Activated CD8-positive, alpha-beta memory T cell treated with anti-CD3 and anti-CD28 coated beads for 24 hours (primary cell): ENCODE measurements at places on chromosomes 7 and 10.

DNA sequence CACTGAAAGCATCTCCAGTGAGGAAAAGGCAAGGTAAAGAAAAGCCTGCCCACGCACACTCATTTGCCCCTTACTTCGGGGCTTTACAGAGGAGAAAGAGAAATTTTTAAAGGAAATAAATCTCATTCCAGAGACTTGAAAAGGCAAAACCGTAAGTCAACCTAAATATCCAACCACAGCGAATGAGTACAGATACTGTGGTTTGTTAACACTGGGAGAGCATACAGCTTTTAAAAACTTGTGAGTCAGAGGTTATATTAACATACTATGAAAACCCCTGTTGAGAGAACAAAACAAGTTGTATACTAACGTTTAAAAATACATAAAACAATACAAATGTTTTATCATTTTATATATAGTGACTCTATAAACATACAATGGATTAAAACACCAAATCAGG lies 28.6 kb upstream of the ST7 start:
- DNase-seq = no peak

DNA sequence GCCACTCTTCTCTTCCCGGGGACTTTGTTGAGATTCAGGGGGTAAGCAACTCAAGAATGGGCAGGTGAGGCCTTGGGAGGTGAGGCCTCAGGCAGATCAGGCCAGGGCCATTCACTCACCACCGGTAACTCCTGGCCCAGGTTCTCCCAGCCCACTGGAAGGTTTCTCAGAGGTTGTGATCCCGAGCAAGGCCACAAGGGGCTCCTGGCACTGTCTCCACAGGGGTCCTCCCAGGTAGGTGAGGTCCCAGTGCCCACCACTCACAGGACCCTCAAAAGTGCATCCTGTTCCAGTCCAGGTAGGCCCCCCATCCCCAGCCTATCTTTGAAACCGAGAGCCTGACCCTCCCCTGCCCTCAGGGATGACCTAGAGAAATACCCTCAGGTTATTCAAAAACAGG lies 236.1 kb downstream of the BUB3 start:
- no peak for DNase-seq

DNA sequence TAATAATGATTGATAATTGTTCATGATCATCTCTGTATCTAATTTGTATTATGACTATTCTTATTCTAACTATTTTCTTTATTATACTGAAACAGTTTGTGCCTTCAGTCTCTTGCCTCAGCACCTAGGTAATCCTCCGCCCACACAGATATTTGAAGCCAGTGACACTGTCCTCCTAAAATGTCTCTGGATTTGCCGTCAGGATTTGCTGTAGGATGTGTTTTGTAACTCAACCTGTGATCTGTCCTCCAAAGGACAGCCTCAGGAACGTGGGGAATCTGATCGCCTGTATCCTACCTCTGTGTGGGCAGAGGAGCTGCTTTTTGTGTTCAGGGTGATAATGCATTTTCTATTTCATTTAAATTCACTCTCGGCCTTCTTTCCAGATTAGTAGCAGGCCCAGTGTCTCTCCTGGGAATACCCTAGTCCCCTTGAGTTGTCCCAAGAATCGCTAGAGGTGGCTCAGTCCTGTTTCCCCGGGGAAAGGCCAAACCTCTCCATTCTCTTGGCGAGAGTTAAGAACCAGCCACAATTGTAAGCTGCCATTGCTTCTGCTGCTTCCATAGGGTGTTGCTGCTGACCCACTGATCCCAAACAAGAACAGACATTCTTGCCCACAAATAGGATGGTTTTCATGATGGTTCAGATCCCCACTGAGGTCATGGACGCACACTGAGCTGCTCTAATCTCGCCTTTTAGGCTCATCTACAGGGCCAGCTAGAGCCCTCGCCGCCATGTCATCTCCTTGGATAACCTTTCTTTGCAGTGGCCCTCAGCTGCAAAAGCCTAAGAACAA lies 136.2 kb upstream of the KCNMA1 start:
- DNase-seq = peak; percentile 13

- no peak for DNase-seq
Measured at GRCh38 chr7:132751244-132751647, 175.0 kb upstream of the PLXNA4 start.

GRCh38 chr7:90951986-90952954 lies 312.0 kb upstream of the FZD1 start:
- no peak for DNase-seq

DNA sequence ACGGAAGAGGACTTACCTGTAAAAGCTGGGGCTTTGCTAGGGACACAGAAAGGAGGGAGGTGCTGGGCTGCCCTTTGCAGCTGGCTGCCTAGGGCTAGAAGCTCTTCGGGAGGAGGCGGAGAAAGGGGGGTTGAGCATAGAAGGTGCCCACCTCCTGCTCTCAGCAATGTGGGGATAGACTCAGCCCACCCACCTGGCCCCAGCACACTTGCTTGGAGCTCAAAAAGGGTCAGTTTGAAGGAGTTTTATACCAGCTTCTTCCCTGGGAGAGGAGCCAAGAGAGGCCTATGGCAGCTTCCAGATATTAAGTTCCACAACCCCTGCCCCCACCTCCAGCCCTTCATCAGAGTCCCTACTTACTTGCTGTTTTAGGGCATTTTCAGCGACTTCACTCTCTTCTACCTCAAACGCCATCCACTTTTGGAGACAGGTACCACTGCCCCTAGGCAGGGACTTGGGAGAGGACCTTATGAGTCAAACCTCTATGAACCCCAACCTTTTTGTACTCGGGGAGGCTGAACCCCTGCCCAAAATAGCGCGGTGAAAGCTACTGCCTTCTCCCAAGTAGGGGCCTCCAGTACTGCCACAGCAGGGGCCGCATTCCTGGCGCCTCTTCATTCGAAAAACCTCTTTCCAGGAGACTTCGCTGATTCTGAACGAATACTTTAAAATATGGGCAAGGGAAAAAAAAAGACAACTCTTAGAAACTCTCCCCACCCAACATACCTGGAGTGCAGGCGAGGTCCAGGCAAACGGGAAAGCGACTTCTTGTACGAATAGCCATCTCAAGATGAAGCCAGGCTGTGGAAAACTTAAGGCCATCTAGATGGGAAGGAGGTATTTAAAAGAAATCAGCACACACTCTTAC lies 1.2 kb upstream of the EVX1 start:
- DNase-seq = no peak

DNA sequence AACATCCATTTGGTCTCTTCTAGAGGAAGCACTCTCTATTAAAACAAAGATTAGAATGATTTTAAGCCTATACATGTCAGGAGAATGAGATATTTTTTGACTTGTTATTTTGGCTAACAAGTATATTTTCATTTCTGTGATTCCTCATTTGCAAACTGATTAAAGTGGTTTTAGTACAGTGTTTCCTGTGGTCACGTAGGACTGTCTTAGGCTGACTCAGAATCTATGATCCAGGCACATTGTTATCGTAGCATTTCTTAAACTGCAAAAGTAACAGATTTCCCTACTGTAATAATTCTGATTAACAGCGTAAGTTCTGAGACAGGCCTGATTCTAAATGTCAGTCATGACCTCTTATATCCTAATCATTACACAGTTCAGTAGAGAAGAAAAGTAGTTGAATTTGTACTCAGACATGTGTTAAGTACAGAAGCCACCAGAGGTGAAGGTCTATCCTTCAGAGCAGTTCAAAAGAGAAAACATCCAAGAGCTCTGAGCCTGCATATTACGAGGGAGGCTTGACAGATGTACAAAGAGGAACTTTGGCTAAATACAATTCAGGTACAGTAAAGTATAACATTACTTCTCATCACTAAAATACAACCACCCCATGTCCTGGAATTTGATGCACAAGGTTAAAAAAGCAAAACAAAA lies 124.1 kb upstream of the TEX47 start:
- no peak for DNase-seq

GRCh38 chr10:128642502-128642901 lies 516.3 kb upstream of the MKI67 start:
- DNase-seq = no peak

GRCh38 chr10:3805201-3805790 lies 20.3 kb upstream of the KLF6 start:
- DNase-seq = no peak

- no peak for DNase-seq
Measured at GRCh38 chr10:79127151-79127961, 58.6 kb downstream of the ZMIZ1 start.

GRCh38 chr10:1716839-1717238 lies 20.5 kb downstream of the ADARB2 start:
- no peak for DNase-seq

DNA sequence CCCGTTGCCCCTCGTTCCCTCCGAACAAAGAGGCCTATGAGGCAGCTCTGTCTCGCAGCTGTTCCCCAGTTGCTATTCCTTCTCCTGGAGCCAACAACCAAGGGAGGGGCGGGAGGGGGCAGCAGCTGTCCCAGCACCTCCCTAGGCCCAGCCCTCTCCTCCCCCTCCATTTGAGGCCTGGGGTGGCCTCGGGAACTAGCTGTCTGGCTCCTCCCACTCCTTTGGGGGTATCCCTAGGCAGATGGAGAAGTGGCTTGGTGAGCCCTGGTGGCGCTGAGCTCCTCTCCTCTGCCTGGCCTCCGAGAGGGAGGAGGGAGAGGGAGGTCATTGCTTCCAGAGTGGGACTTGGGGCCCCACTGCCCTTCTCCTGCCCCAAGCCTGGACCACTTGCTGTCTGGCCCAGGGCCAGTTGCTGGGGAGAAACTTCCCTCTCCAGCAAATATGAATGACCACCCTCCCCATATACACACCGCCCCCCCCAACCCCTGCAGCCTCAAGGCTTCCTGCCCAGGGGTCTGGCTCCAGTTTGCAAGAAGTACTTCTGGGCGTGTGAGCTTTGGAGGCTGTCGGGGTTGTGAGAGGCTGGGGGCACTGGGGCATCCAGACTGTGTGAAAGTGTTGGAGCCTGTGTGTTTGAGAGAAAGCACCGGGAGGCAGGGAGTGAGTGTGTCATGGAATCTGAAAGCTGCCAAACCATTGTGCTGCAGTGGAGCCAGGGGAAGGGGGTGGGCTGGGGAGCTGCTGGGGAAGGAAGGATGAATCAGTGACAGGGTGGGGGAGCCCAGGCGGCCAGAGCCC lies 3.1 kb downstream of the FLNC start:
- no peak for DNase-seq

GRCh38 chr10:114545071-114545470 lies 113.0 kb downstream of the ABLIM1 start:
- DNase-seq = no peak

GRCh38 chr7:138001529-138002095 lies at the start of gene CREB3L2:
Gene CREB3L2 (minus strand): TSS chr7:138002086. CDS start chr7:138001705, 381 bp downstream.
- peak; percentile 83 for DNase-seq

- DNase-seq = no peak
Measured at GRCh38 chr10:62426600-62426999, 52.4 kb downstream of the ZNF365 start.

DNA sequence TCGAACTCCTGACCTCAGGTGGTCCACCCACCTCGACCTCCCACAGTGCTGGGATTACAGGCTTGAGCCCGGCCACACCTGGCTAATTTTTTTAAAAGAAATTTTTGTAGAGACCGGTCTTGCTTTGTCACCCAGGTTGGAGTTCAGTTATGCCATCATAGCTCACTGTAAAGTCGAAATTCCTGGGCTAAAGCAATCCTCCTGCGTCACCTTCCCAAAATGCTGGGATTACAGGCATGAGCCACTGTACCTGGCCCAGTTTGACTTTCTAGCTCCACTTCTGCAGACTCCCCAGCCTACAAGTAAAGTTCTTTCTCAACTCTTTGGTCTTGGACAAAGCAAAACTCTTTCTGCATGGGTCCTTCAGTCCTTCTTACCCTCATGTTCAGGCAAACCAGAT lies 214.1 kb downstream of the SKIDA1 start:
- no peak for DNase-seq

- DNase-seq = no peak
Measured at GRCh38 chr7:29289156-29290021, 94.8 kb downstream of the CHN2 start.

DNA sequence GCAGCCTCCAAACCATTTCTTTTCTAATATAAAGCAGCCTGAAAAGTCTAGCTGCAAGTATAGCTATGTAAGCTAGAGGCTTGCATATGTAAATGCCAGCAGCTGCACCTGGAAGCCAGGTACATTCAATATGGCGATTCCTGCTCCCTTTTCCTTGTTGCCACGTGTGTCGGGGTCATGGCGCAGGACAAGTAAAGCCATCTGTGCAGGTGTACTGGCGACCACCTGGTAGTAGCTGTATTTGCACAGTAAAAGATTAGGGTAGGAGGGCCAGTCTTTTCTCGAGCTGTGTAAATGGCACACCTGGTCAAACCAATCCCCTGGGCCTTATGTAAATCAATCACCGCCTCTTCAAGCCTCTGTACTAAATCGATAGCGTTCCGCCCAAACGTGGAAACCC lies 484.5 kb downstream of the MAGI2 start:
- DNase-seq = no peak
